ENCODE measurements at places on chromosomes 2 and 18.

DNA sequence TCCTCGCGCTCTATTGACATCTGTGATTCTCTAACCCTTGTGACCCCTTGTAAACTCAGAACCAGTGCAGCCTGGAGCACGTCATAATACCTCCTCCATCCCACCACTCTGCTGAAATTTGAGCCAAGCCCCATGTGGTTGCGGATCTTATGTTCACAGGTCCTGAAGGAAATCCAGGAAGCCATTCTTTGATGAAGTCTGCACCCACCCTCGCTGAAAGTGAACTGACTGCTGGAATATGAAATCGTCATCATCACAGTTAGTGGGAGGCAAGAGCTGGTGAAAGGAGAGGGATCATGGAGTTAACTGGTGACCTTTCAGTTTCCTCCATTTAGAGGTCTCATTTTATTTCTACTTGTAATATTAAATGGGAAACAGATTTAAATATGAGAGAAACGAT lies 21.6 kb downstream of the ZEB2 start:
- DNase-seq, result peak; percentile 45

DNA sequence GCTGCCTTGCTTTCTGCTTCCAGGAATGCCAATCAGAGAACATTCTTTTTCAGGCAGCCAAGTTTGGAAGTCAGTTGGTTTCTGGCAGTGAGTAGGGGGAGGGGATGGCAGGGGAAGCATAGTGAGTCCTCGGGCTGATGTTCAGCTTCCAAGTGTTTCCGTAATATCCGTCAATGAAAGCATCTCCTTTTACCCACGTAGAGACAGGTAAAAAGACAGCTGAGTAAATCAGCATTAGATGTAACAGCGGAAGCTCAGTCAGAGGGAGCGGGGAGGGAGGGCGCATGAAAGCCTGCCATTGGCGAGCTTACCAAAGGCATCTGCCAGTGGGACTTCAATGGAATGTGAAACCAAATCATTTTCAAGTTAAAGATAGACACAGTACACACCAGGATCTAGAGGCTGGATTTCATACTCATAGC lies 117.1 kb upstream of the DTNA start:
- DNase-seq, result no peak

- DNase-seq, result no peak
Observed at GRCh38 chr2:207160115-207160514, 5.6 kb downstream of the KLF7 start.

DNA sequence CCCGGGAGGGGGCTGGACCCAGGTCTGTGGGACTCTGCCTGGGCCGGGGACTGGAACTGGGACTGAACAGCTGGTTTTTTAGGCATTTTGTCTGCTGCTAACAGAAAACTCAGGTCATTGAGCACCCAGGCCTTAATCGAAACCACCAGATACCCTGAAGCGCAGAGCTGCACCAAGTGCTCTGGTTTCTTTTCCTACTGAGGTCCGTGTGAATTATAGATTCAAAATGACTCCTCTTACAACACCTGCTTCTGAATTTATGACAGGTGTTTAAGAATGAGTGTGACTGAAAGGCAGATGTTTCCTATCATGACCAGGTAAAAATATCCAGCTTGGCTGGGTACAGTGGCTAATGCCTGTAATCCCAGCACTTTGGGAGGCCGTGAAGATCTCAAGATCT lies 47.8 kb downstream of the TRAPPC12 start:
- no peak for DNase-seq

DNA sequence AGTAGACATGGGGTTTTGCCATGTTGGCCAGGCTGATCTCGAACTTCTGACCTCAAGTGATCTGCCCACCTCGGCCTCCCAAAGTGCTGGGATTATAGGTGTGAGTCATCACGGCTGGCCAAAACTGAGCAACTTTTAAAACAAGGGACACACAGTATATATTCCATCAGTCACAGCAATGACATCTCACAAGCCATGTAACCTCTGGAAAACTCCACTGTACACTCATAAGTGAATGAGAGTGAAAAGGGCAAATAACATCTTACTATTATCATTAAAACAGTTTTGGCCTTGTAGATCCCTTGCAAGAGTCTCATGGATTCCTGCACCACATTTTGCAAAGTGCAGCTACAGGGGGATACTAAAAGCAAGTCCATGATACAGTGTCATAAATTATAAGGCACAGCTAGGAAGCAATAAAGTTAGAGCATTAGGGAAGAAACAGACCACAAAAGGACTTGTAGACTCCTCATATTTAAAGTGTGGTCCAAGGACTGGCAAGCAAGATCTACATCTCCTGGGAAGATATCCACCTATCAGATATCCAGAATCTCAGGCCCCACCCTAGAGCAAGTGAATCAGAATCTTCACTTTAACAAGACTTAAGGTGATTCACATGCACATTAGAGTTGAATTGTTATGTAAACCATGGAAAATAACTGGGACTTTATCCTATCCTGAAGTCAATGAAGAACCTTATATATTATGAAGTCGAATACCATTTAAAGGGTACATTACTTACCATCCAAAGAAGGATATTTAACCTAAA lies 5.7 kb downstream of the SMC6 start:
- DNase-seq, result no peak

GRCh38 chr18:29586210-29586609 lies 1409.3 kb upstream of the CDH2 start:
- DNase-seq, result no peak

- peak; percentile 6 for DNase-seq
Observed at GRCh38 chr2:147632198-147632597, 212.6 kb upstream of the ACVR2A start.

Measured in NB4 (cell line).